Germinal center (tissue), 1 donor: ENCODE measurements at places on chromosomes 1 and 21.

GRCh38 chr1:176384841-176385240 is 78.1 kb upstream of the PAPPA2 start:
- no peak for DNase-seq

- no peak for DNase-seq
Observed at GRCh38 chr1:43440358-43440757, 13.4 kb downstream of the HYI start.

DNA sequence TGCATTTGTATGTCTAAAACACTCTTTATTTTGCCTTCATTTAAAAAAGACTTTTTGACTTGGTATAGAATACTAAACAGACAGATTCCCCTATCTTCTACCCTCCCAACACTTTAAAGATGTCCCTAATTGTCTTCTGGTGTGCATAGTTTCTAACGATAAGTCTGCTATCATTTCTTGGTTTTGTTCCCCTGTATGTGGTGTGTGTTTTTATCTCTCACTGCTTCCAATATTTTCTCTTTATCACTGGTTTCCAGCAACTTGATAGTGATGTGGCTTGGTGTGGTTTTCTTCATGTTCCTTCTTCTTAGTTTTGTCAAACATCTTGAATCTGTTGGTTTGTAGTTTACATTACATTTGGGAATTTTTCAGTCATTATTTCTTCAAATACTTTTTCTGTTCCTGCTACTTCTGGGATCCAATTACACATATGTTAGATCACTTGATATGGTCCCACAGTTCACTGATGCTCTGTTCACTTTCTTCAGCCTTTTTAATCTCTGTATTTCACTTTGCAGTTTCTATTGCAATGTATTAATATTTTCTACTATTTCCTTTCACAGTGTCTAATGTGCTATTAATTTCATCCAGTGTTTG is 23.2 kb downstream of the F5 start:
- no peak for DNase-seq

GRCh38 chr1:42979036-42979430 is 20.4 kb upstream of the SLC2A1 start:
- no peak for DNase-seq

DNA sequence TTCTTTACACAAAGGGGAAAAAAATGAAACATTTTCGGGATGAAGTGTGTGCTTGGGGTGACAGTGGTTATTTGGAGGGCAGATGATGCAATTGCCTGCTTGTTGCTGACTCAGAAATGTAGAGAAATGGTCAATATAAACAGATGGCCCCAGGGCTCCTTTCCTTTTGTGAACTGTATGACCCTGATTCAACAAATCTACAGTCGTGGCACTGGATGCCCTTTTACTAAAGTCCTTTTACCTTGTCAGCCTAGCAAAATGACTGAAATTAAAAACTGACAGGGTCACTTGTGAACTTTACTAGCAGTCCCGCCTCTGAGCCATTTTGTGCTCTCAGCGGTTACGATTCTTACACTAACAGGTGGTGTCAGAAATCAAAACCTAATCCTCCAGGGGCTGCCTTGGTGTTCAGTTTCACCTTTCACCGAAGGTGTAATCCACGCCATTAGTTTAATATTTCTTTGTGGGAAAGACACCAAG is 49.8 kb downstream of the GREM2 start:
- no peak for DNase-seq
